GM18507 (cell line): ENCODE measurements at places on chromosomes 1 and 21.

DNA sequence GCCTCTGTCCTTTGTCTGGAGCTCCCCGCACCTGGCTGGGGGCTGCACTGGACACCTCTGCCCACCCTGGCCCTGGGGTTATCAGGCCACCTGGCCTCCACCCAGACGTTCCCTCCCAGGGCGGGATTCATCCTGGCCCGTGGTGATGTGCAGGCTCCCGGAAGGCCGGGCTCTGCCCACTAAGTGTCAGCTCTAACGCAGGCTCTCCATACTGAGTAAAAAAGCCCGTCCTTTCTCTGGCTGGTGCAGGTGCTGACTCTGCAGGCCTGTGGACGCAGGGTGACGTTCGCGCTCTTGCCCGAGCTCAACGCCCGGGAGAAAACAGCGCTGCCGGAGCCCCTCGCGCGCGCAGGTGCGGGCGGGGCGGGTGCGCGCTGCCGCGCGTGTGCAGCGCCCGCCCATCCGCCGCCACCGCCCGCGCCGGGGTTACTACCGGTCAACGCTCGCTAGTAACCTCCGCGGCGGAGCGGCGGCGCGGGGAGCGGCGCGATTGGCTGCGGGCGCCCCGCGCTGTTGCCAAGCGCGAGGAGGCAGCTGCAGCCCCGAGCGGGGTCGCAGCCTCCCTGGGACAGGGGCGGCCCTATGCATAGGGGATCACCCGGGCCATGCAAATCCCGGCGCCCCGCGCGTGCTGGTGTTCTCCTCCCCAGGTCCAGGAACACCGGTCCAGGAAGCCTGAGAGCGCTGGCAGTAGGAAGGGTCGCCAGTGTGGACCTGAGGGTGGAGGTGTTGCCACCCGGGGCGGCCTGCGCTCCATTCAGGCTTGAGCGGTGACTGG, 15.7 kb downstream of the ABCG1 start:
- no peak for DNase-seq

DNA sequence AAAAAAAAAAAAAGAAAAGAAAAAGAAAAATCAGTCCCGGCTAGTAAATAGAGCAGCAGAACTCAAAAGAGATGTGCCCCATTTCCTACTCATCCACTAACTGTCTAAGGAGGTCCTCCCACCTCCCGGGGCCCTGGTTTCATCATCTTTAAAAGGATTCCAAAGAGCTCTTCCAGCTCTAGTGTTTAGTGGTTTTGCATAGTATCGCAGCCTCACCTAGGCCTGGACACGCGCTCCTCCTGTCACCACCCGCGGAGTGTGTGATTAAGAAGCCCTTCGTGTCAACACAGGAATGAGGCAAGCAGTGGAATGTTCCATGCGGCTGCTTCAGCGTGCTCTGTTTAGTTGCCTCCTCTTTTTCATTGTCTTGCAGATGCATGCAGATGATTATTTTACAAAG, 49.0 kb downstream of the LBR start:
- no peak for DNase-seq

- no peak for DNase-seq
Observed at GRCh38 chr1:206065547-206066145, 12.7 kb downstream of the RHEX start.

DNA sequence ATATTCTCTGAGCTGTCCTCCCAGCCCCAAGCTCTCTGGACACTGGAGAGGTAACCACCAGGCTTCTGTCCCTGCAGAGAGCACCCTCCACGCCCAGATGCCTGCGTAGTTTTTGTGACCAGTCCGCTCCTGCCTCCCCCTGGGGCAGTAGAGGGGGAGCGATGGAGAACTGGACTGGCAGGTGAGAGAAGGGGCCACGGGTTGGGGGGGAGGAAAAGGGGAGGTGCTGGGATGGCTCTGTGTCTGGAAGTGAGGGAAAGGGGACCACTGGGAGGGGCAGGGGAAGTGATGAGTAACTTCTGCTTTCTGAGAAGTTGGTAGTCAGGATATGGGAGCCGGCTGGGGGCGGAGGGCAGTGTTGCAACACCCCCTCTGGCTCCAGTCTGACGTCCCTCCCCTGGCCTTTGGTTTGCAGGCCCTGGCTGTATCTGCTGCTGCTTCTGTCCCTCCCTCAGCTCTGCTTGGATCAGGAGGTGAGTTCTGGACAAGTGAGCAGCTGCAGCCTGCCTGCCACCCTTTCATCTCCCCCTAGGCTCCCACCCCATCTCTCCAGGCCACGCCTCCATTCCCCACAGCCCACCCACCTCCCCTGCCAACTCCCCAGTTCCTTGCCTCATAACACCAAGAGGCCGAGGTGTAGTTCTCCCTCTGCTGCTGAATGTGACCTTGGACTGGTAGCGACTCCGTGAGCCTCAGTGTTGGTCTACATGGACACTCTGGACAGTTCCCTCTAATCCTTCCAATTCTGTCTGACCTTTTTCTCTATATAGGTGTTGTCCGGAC, 3.1 kb downstream of the ADAMTSL4 start:
- no peak for DNase-seq

DNA sequence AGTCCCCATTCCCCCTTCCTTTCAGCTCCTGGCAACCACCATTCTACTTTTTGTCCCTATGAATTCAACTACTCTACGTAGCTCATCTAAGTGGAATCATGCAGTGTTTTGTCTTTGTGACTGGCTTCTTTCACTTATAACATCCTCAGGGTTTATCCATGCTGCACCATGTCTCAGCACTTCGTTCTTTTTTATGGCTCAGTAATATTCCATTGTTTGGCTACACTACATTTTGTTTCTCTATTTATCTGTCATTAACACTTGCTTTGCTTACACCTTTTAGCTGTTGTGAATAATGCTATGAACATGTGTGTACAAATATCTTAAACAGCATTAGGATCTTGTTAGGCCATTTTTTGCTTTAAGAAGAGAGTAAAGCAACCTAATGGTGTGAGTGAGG, 1.5 kb upstream of the MRPS14 start:
- DNase-seq: no peak

GRCh38 chr1:212287261-212287895, 2.2 kb downstream of the PPP2R5A start:
- no peak for DNase-seq
